Pancreas (tissue), 10 donors: ENCODE measurements at places on chromosomes 11 and 22. TPM values are rescaled to one million over a fixed set of nuclear protein-coding genes. Genes with fewer than 3 reads are reported as not detected.

- DNase-seq, result no peak
Observed at GRCh38 chr11:64891215-64891848, 12.9 kb upstream of the EHD1 start.

GRCh38 chr11:74347381-74347780, 35.9 kb upstream of the P4HA3 start:
- no peak for DNase-seq

DNA sequence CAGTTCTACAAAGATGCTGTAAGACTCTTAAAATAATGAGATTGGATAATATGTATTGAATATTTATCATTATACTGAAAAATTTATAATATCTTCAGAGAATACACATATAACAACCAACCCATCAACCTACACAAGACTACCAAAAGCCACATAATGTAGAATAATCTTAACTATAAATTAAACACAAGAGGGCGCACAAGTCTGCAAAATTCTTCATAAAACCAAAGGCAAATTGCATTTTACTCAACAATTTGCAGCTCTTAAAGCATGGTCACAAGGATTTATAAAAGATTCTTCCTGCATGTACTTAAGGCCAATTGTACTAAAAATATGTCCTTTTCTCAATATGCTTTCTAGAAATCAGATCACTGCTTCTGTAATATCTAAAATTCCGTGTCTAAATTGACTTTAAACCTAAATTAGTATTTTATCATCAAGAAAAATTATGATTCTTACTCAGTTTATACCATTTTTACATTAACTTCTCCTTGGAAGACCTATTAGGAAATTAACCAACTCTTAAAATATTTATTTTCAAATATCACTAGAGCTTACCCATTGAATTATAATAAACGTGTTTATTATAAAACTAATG, 79.0 kb downstream of the TTC28 start:
- no peak for DNase-seq

DNA sequence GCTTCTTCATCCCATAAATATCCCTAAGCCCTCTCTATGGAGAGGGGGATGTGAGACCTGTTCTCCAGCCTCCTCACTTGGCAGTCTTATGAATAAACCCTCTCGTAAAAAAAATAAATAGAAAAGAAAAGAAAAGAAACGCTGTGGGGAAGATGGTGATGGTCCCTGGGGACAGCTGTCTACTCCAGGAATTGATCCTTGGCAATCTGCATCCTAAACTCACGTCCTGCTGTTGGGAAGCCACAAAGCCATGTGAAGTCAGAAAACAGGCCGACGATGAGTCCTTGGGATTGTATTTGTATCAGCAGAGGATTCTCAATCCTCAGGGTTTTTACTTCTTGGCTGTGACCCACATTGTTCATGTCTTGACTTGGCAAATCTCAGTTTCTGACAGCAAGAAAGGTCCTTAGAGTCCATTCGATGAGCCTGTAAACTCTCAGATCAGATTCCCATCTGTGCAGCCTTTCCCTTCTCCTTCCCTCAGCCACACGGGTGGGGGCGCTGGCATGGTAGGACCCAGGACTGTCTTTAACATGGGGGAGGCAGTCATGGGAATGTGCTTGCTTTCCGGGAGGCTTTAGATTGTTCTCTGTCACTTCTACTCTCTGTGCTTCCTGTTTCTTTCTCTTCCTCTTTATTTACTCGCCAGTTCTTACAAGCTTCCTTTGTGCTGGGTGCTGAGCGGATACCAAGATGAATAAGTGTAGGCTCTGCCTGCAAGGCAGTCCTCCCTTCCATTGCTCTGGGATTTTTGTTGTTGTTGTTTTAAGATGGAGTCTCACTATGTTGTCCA, 24.9 kb downstream of the TCP11L1 start:
- no peak for DNase-seq

- DNase-seq, result no peak
Observed at GRCh38 chr11:17351172-17351509, 459 bp upstream of the NCR3LG1 start.

DNA sequence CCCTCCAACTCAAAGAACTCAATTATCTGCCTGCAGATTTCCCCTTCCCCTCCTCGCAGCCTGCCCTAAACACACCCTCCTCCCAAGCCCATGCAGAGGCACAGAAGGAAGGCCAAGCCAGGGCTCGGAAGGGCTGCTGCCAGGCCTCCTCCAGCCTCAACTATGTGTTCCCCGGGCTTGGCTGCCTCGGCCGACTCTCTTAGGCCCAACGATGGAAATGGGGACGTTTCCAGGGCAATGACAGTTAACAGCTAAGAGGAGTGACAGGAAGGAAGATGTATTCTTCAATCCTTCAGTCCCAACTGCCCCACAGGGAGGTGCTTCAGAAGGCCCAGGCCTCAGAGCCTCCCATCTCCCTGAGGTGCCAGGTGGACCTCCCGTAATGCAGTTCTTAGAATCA, 104.0 kb upstream of the AKIP1 start:
- DNase-seq, result no peak

- no peak for DNase-seq
Observed at GRCh38 chr22:26273011-26273675, 103.9 kb downstream of the SEZ6L start.

- DNase-seq, result peak; percentile 11
Observed at GRCh38 chr22:17199003-17199731, 20.1 kb downstream of the ADA2 start.

DNA sequence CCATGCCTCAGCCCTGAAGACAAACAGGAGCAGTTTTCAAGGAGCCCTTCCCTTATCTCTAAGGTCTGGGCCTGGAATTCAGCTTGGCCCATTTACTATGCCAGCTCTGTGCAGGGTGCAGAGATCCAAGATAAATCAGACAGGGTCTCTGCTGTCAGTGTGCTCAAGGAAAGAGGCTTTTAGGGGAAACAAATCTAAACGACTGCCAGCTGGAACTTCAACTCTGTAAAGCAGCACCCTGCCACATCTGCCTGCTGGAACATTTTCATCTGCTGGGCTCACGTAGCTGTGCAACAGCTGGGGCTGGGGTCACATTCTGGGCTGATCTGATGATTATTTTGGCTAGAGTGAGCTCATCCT, 19.8 kb upstream of the EHF start:
- no peak for DNase-seq

DNA sequence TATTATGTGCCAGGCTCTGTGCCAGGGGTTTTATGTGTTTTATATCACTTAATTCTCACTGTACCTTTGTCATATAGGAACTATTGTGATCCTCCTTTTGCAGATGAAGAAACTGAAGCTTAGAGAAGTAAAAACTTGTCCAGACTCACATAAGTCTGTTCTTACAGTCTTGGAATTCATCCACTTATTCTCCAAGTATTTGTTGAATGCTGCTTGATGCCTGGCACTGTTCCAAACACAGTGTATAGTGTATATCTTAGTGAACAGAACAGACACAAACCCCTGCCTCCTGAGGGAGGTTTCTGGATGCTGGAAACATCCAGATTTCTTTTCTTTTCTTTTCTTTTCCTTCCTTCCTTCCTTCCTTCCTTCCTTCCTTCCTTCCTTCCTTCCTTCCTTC, 29.0 kb upstream of the FGF3 start:
- DNase-seq, result no peak

- DNase-seq, result no peak
Observed at GRCh38 chr22:41395531-41396240, 13.9 kb downstream of the TEF start.

GRCh38 chr11:43327987-43328386, 16.2 kb downstream of the API5 start:
- no peak for DNase-seq

GRCh38 chr11:115715251-115715770, 211.1 kb upstream of the CADM1 start:
- DNase-seq, result no peak

GRCh38 chr11:131217313-131218310, 152.8 kb upstream of the NTM start:
- DNase-seq, result no peak

GRCh38 chr22:42688241-42689211, 32.1 kb downstream of the A4GALT start:
- peak; percentile 81 for DNase-seq

GRCh38 chr11:127632976-127633680, 632.6 kb upstream of the KIRREL3 start:
- no peak for DNase-seq

GRCh38 chr11:114259551-114259983, 36.6 kb upstream of the NNMT start:
- DNase-seq, result no peak

DNA sequence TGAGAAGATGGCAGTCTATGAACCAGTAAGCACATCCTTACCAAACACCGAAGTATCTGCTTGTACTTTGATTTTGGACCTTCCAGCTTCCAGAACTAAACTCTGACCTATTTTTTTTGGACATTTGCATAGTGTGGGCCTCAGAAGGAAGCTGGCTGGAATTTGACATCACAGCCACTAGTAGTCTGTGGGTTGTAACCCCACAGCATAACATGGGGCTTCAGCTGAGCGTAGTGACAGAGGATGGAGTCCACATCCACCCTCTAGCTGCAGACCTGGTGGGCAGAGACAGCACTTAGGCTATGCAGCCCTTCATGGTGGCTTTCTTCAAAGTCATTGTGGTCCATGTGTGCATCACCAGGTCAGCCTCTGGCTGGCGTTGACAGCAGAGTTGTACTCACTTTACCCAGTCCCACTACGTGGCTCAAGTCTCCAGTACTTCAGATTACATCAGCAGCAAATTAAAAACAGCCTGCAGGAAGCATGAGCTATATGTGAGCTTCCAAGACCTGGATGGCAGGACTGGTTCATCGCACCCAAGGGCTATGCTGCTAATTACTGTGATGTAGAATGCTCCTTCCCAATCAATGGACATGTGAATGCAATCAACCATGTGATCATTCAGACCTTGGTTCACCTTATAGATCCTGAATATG, 58.6 kb upstream of the VPREB1 start:
- DNase-seq, result no peak

DNA sequence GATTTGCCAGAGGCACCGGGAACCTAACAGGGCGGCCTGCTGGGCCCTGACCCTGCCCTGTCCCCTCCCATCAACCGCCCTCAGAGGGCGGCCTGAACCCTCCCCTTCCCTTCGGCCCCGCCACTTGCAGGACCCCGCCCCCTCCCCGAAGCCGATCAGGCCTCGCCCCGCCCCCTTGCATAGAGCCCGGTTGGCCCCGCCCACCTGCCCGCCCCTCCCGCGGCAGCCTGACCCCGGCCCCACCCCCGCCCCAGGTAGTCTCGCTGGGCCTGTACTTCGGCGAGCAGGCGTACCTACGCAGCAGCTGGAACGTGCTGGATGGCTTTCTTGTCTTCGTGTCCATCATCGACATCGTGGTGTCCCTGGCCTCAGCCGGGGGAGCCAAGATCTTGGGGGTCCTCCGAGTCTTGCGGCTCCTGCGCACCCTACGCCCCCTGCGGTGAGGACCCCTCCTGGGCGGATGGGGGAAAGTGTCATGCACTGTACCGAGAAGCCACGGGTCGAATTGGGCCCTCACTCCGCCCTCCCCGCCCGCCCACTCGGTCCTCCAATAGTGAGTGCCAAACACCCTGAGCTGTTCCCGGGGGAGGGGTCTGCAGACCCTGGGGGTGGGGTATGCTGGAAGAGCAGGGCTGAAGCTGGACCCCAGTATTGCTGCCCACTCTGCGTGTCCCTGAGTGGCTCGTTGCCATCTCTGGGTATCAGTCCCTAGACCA, 94.1 kb downstream of the CACNA1I start:
- peak; percentile 35 for DNase-seq

- no peak for DNase-seq
Observed at GRCh38 chr11:115290479-115290878, 213.7 kb downstream of the CADM1 start.

DNA sequence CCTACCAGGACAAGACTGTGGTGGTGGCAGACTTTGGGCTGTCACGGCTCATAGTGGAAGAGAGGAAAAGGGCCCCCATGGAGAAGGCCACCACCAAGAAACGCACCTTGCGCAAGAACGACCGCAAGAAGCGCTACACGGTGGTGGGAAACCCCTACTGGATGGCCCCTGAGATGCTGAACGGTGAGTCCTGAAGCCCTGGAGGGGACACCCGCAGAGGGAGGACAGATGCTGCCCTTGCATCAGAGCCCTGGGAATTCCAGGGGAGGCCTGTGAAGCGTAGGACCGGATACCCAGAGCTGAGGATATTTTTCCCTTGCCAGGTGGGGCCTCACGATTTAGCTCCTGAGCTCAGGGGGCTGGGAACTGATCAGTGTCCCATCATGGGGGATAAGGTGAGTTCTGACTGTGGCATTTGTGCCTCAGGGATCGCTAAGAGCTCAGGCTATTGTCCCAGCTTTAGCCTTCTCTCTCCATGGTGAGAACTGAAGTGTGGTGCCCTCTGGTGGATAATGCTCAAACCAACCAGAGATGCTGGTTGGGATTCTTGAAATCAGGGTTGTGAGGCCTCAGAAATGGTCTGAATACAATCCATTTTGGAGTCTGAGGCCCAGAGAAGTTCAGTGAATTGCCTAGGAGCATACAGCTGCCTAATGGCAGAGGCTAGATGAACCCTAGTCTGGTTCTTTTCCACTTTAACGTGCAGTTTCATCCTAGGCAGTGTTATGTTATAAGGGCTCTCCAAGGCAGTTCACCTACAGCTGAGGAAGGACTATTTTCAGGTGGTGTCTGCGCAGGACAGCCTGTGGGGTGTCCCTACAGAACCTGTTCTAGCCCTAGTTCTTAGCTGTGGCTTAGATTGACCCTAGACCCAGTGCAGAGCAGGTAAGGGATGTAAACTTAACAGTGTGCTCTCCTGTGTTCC, 19.5 kb downstream of the PIK3IP1 start:
- DNase-seq, result no peak

DNA sequence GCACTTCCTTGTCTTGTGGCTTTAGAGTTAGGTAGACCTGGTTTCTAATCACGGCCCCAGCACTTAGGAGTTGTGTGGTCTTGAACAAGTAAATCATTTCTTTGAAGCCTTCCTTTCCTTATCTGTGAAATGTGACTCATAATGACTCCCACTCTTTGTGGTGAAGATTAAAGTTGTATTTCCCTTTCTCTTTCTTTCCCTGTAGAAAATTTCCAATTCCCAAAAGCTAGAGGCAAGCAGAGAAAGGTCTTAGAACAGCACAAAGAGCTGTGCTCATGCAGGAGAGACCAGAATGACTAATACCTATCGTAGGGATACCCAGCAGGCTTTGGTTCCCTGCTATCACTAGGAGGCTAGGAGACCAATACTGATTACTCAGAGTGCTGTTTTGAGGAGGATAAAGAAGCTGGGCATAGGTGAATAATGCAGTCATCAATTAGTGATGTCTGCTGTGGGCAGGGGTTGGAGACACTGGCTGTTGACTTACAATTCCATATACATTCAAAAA, 270.7 kb upstream of the SYN3 start:
- no peak for DNase-seq

GRCh38 chr22:42856179-42856864, 751 bp downstream of the ARFGAP3 start:
- peak; percentile 80 for DNase-seq

- DNase-seq, result no peak
Observed at GRCh38 chr11:76889411-76889975, 28.8 kb downstream of the ACER3 start.

F2 gene
- not detected for total RNA-seq

CALCA gene
- not detected for total RNA-seq

UBQLN3 gene
- total RNA-seq, result not detected

RASD2 gene
- 0.28 TPM for total RNA-seq

SMTNL1 gene
- total RNA-seq, result not detected

FLRT1 gene
- 0.12 TPM for total RNA-seq

APOA5 gene
- total RNA-seq, result 0.98 TPM

BRSK2 gene
- total RNA-seq, result 77.6 TPM

SOX6 gene
- 19.1 TPM for total RNA-seq

FAT3 gene
- 0.05 TPM for total RNA-seq

KDM4F gene
- total RNA-seq, result not detected

KCTD17 gene
- total RNA-seq, result 3.1 TPM

OR52N4 gene
- not detected for total RNA-seq

C1QTNF6 gene
- total RNA-seq, result 2.7 TPM

DBX1 gene
- total RNA-seq, result not detected

C11orf87 gene
- total RNA-seq, result not detected

RASGRP2 gene
- 2.3 TPM for total RNA-seq

GSTT2B gene
- 9.9 TPM for total RNA-seq
